ENCODE measurements at places on chromosomes 13 and 19.
A peak's percentile ranks its signal among the peaks of the same experiment; 100 is the strongest.

GRCh38 chr13:105894697-105895096 lies 640.8 kb downstream of the EFNB2 start:
- no peak for DNase-seq

DNA sequence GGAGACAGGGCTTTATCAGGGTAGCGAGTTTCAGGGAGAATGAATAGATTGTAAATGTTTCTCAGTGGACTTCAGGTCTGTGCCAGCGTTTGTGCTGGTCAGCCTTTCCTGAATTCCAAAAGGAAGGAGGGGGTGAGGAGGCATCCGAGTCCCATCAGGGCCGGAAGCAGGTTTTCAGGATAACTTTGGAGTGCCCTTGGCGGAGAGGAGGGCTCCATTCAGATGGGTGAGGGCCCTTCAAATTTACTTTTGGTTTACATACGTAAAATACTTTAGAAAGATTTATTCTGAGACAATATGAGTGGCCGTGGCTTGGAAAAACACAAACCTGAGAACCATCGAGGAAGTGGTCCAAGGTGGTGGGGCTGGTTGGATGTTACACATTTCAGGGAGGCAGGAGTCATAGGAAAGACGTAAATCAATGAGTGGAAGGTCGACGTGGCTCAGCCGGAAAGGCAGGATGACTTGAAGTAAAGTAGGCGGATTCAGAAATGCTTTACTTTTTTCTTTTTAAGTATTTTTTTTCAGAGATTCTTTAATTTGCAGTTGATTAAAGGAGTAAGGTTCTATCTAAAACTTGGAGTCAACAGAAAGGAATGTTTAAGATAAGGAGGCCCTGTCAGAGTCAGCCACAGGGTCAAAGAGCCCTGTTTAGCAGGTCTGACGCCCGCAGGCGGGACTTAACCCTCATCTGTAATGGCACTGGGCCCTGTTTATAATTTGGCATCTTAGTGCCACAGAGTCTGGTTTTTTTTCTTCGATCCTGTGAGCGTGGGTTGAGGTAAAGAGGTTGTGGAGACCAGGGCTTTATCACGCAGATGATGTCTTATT lies 32.8 kb downstream of the ATP11A start:
- no peak for DNase-seq

DNA sequence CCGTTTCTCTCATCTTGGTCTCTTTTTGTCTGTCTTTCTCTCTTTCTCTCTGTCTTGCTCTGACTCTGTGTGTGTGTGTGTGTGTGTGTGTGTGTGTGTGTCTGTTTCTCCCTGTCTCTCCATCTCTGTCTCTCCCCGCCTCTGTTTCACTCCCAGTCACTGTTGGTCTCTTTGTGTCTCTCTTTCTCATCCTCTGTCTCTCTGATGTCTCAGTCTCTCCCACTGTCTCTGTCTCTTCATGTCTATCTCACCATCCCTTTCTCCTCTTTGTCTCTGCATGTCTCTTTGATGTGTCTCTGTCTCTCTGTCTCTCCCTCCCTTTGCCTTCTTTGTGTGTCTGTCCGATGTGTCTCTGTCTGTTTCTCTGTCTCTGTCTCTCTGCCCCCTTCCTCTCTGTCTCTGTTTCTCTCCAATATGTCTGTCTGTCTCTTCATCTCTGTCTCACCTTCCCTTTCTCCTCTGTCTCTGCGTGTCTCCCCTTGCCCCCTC lies 2.5 kb downstream of the NFIC start:
- no peak for DNase-seq

GRCh38 chr13:43720780-43721397 lies 65.9 kb downstream of the ENOX1 start:
- no peak for DNase-seq

- no peak for DNase-seq
These were observed 261.7 kb downstream of the MTUS2 start for GRCh38 chr13:29081697-29082440.

GRCh38 chr19:49699364-49699763 lies 8.4 kb downstream of the CPT1C start:
- no peak for DNase-seq

DNA sequence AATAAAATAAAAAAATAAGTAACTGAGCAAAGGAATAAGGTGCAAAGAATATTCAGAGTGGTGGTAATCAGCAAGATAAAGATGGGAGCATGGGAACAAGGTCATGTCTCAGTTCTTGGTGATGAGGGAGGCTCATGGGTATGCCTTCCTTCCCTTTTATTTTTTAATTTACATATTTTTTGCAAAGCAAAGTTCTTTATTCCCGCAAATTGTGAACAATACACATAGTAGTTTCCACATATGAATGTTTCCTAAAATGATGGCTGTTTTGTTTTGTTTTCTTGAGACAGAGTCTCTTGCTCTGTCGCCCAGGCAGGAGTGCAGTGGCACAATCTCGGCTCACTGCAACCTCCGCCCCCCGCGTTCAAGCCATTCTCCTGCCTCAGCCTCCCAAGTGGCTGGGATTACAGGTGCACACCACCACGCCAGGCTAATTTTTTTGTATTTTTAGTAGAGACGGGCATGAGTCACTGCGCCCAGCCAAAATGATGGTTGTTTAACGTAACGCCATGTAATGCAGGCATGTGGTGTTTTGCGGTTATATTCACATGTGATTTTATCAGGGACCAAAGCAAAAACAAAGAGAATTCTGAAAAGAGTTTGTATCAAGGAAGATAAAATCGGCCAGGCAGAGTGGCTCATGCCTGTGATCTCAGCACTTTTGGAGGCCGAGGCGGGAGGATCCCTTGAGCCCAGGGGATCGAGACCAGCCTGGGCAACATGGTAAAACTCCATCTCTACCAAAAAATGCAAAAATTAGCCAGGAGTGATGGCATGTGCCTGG lies 4.5 kb upstream of the ADGRE2 start:
- no peak for DNase-seq

GRCh38 chr13:22227895-22228294 lies 557.0 kb downstream of the FGF9 start:
- no peak for DNase-seq

- no peak for DNase-seq
These were observed 269.4 kb upstream of the NBEA start for GRCh38 chr13:34672631-34673030.

DNA sequence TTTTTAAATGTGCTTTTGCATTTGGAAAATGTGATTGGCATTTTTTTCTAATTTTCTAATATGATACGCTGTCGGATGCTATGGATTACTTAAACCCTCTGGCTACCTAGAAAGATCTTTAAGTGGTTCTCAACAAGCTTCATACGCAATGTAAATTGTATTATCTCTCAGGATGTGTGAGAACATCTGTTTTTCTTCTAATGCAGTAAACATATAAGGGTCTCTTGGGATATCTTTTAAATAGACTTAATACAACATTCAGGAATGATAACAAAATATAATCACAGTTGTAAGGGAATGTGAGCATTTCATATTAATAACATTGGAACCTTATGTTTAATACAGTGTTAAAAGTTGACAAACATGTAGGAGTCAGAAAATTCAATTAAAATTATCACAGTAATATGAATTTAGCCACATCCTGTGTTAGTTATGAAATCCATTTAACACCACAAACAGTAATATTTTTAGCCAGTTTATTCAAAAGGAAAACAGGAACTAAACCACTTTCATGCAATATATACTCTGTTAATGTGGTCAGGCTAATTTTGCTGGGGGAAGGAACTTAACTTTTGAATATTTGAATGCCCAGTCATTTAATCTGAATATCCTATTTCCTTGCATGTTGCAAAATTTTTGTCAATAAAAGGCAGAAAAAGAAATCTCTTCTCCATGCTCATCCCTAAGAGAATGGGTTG lies 15.0 kb upstream of the ALOX5AP start:
- peak; percentile 61 for DNase-seq

DNA sequence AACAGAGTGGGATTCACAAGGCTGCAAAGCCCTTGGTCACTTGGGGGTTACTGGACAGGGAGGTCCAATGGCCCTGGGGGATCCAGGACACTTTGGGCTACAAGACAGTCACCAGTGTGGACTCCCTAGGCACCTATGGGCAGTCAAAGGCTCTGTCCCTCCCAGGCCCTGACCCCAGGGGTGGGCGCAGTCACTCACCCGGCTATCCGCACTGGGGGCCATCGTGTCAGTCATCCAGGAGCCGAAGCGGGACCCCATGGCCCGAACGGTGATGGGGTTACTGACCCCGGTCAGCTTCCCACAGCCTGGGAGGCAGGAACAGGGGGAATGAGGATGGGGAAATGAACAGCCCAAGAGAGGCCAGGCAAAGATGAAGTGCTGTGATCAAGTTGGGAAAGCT lies 21.5 kb downstream of the PIN1 start:
- no peak for DNase-seq

GRCh38 chr13:69866555-69866954 lies 241.1 kb upstream of the ATXN8OS start:
- DNase-seq, result no peak

DNA sequence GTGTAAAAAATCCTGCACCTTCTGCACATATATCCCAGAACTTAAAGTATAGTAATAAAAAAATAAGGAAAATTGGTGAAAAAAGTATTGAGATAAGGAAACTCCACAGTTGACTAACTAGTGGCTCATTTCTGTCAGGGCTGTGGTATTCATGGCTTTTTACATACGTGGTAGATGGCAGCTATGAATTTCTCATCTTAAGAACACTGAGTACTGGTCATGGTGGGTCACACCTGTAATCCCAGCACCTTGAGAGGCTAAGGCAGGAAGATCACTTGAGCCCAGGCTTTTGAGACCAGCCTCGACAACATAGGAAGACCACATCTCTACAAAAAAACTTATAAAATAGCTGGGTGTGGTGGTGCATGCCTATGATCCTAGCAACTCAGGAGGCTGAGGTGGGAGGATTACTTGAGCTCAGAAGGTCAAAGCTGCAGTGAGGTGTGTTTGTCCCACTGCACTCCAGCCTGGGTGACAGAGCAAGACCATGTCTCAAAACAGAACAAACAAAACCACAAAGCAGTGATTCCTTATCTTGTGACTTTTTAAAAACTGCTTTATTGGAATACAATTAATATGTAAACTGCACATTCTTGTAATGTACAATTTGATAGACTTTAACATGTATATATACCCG lies 16.8 kb downstream of the SLAIN1 start:
- DNase-seq, result no peak

DNA sequence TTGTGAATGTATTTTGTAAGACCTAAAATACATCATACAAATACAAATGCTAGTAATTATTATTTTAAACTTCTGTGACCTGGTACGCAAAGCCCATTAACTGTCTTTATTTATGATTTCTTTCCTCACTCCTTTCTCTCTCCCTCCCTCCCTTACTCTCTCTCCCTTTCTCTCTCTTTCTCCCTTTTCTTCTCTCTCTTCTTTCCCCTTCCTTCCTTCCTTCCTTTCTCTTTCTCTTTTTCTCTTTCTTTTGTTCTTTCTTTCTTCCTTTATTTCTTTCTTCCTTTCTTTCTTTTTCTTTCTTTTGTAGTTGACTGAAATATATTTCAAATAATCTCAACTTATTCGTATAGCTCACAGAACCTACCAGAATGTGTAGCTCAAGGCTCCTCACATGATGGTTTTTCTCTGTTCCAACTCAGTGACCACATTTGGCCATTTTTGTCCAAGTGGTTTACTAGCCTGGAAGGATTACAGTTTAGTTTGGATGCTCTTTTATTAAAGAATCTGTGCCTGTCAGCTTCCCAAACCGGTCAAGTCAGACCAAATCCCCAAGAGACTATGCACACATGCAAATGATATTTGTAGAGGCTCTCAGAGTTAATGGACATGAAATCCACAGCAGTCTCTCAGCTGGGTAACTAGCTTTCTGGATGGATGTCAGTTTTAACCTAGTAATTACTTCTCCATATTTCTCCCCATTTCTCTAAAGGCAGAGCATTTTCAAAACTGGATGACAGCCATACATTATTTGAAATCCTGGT lies 71.7 kb downstream of the POSTN start:
- DNase-seq, result no peak

- no peak for DNase-seq
These were observed 2448.7 kb upstream of the PCDH20 start for GRCh38 chr13:63864171-63864902.

DNA sequence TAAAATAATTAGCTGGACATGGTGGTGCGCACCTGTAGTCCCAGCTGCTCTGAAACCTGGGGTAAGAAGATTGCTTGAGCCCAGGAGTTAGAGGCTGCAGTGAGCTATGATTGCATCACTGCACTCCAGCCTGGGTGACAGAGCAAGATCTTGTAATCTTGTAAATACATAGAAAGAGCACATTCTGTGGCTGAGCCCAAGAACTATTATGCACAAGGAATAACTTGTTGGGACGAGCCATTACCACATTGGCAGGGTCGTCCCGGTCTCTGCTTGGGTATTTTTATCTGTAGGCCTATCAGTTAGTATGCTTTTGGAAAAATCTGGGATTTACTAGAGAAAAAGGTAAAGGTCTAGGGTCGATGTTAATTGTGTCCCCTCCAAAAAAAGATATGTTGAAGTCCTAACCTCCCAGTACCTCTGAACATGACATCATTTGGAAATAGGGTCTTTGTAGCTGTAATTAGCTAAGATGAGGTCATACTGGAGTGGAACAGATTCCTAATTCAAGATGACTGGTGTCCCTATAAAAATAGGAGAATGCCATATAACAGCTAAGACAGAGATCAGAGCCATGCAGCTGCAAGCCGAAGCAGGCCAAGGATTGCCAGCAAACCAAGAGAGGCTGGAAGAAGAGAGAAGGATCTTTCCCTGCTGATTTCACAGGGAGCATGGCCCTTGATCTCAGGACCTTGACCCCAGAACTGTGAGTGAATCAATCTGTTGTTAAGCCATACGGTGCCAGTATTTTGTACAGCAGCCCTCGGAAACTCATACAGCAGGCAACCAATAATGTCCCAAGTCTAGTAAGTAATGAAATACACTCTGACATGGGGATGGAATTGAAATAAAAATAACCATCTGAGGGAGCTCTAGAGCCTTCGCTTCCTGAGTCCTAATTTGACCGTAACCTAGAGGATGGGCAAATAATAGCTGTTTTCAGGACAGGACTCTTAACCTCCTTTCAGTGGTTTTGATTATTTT lies 77.0 kb downstream of the TM9SF2 start:
- DNase-seq, result no peak

DNA sequence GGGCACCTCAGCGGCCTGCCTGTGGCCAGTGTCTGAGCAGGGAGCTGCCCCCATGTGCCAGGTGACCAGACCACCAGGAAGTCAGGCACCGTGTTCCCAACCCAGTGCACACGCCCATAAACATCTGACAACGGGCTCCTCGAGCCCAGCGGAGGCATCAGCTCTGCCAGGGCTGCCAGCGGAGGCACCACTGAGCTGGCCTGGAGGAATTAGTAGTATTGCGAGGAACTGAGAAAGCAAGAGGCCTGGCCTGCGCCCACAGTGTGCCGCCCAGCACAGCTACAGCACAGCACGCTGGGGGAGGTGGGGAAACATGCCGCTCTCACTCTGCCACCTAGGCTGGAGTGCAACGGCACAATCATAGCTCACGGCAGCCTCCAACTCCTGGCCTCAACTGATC lies 44.6 kb downstream of the ANKRD27 start:
- no peak for DNase-seq

GRCh38 chr19:30881281-30881680 lies 468.0 kb downstream of the TSHZ3 start:
- DNase-seq, result no peak

GRCh38 chr19:43338530-43338929 lies 15.0 kb upstream of the CD177 start:
- no peak for DNase-seq

- DNase-seq, result no peak
These were observed 538.5 kb downstream of the GPC6 start for GRCh38 chr13:93765062-93765461.
